ENCODE measurements at places on chromosomes 4 and X.
A peak's percentile ranks its signal among the peaks of the same experiment; 100 is the strongest.

DNA sequence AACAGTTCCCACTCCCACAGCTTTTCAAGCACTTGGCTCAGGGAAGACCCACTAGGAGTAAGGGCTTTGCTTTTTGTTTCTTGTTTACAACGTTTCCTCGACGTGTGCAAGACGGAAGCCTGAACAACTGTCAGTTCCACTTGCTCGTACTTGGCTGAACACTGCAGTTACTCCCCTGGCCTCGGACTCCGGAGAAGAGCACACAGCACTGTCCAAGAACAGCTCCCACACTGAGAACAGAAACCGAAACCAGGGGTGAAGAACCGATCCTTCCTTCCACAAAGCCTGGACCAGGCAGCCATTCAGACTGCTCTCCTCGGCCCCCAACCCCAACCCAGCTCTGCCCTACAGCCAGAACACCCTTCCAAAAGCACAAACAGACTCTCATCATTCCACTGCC is 25.5 kb downstream of the IRF2 start:
- peak; percentile 85 for DNase-seq

DNA sequence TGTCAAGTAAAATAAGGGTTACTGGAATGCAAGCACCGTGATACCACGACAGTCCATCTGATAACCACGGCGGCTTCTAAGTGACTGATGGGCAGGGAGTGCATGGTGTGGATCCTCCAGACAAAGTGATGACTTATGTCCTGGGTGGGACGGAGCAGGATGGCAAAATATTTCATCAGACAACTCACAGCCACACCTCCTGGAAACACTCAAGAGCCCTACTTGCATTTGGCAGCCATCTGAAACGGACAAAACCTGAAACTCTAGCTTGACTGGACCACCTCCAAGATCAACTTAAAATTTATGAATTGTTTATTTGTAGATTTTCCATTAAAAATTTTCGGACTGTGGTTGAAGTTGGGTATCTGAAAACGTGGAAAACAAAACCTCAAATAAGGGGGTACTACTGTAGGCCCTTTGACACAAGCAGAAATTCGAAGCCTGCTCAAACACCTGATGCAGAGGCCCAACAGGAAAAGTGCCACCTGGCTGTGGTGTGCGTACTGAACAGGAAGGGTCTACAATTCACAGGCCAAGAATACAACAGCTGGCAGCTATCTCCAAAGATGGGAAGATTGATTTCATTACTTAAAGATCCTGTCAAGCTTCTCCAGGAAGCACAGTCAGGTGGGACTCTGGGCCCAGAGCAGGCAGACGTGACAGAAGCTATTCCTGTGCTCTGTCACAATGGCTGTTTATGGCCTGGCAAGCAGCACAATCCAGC is 26.0 kb downstream of the LRIT3 start:
- DNase-seq = no peak

- no peak for DNase-seq
Observed at GRCh38 chr4:159420162-159421057, 317.5 kb downstream of the RAPGEF2 start.

DNA sequence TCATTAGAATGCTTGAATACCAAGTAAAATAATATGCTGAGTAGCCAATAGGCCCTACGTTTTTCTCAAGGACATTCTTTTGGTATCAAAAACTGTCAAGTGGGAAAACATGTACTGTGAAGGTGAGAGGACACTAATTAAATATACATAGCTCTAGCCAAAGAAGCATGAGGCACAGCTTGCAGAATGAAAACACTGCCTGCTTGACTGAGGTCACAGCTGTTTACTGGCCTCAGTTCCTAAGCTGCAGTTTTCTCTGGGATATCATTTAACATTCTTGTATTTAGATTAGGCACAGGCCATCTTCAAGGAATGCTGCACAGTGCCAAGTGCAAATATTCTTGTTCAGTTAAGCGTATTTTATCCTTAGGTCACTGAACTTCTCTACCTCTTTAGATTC is 78.6 kb downstream of the NAP1L3 start:
- DNase-seq = no peak

- no peak for DNase-seq
Observed at GRCh38 chr4:103498161-103499070, 221.4 kb downstream of the TACR3 start.

GRCh38 chr4:112739442-112739841 is 102.5 kb downstream of the LARP7 start:
- no peak for DNase-seq

GRCh38 chr4:158043971-158044618 is 128.7 kb downstream of the GASK1B start:
- no peak for DNase-seq
